ENCODE measurements at places on chromosomes 11 and 22.

DNA sequence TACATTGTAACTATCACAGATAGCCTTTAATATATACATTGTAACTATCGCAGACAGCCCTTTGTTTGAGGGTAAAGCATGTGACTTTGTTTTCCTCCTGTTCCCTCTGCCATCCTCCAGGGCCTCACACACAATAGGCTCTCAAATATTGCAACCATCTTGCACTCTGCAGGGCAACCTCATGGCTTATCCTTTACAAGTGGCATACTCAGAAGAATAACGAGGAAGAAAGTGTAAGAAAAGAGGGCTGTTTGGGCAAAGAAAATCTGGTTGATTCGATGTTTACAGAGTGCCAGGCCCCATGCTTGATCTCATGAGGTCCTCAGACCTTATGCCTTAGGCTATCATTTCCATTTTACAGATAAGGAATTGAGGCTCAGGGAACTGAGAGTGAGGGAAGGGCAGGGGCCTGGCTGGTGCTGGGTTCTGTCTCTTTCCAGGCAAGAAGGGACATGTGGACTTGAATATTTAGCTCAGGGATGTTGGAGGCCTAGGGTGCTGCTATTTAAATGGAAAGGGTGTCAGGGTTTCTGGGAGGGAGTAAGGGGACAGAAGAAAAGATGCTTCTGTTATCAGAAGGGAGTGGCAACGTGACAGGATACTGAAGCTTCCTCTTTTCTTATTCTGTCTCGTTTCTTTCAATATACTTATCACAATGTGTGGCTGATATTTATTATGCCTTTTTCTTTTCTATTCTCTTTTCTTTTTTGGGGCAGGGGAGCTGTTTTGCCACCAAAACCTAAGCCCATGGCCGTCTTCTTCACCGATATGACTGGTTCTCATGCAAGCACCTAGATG, 1.1 kb upstream of the SAMM50 start:
- no peak for DNase-seq

- no peak for DNase-seq
These were observed 1.6 kb downstream of the CD59 start for GRCh38 chr11:33734441-33735270.

GRCh38 chr11:94732617-94733281, 35.4 kb upstream of the AMOTL1 start:
- no peak for DNase-seq

DNA sequence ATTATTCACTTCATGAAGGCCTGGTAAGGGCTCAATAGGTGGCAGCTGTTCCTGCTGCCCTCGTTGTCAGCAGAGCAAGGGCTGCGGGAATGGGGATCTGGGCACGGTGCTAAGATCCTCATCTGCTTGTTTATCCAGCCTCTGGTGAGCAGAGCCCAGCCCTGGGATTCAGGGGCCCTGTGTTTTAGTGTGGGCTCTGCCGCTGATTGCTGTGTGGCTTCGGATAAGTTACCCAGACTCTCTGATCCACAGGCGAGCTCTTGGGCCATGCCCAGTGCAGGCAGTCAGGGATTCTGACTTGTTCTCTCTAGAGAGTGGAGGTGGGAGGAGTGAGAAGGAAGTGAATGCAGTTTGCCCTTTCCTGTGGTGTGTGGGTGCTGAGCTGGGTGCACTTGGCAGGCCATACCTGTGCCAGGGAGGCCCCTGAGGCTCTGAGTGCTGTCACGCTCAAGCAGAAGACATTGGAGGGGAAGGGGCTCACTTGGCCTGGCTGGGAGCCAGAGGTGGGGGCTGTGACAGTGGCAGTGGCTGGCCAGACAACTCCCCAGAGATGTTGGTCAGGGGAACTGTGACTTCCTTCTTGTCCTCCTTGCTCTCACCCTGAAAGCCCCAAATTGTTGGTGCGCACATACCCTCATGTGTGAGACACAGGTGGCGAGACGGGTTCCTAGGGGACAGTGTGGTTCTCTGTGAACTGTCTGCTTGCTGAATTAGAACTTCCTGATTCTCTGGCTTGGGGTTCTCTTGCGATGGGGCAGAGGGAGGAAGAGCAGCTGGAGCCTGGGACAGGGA, 43.7 kb downstream of the CD82 start:
- DNase-seq = peak; percentile 73

GRCh38 chr22:46387748-46388147, 52.2 kb downstream of the TRMU start:
- no peak for DNase-seq

DNA sequence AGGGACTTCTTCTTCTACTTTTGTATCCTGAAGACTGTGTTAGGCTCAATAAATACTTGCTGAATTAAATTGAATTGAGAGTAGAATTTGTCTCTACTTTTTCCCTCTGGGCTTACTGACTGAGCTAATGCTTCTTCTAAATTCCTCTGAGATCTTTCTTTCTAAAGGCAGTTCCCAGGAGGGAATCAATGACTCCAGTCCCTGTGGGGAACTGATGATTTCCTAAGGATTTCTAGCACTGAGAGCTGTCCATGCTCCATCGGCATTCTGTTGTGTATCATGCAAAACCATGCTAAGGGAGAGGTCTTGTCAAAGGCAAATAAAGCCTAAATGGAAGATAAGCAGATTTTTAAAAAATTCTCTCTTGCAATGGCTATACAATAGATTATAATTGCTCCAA, 148.8 kb upstream of the KIRREL3 start:
- DNase-seq = no peak

- no peak for DNase-seq
These were observed 504.2 kb upstream of the ARHGAP42 start for GRCh38 chr11:100182927-100183326.

DNA sequence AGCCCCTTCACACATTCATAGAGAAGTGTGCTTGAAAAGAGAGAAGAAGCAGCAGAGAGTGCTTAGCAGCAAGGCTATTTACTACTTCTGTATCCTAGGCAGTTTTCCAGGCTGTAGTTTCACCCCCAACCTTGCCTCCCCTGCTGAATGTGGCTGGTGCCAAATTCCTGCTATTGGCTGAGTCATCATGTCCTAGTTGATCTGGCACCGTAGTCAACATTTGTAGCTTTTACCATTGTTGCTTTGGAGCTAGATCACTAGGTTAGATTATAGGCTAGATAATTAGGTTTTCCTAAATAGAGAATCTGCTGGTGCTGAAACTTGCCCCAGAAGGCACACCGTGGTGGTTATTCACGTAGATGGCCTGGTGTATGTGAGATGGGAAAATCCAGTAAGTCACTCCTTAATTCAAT, 32.7 kb downstream of the ARHGAP42 start:
- DNase-seq = no peak

DNA sequence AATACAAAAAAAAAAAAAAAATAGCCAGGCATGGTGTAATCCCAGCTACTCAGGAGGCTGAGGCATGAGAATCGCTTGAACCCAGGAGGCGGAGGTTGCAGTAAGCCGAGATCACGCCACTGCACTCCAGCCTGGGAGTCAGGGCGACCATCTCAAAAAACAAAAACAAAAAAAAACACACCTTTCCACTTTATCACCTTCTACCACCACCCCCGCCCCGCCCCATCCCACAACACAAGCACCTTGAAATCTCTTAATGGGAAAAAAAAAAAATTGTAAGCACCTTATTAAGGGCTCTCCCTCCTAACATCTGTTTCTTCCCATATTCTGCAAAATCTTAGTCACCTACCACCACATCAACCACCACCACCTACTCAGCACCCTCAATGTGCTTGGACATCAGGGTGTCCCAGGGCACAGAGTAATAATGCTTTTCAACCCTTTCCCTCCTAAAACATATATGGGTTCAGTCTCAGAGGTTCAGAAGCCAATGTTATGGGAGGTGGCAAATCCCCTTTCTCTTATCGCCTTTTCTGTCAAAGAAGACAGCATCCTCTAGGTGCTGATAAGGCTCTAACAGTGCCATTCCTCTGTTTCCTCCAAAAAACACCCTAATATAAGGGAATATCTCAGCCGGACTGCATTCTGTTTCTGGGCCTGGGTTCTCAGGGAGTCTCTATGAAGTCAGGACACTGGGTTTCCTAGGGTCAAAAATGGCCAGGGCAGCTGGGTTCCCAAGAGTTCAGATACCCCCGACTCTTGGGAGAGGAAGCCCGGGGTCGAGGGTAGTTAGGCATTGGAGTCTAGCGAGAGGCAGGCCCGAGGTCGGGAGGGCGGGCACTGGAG, 718 bp downstream of the INTS5 start:
- no peak for DNase-seq

DNA sequence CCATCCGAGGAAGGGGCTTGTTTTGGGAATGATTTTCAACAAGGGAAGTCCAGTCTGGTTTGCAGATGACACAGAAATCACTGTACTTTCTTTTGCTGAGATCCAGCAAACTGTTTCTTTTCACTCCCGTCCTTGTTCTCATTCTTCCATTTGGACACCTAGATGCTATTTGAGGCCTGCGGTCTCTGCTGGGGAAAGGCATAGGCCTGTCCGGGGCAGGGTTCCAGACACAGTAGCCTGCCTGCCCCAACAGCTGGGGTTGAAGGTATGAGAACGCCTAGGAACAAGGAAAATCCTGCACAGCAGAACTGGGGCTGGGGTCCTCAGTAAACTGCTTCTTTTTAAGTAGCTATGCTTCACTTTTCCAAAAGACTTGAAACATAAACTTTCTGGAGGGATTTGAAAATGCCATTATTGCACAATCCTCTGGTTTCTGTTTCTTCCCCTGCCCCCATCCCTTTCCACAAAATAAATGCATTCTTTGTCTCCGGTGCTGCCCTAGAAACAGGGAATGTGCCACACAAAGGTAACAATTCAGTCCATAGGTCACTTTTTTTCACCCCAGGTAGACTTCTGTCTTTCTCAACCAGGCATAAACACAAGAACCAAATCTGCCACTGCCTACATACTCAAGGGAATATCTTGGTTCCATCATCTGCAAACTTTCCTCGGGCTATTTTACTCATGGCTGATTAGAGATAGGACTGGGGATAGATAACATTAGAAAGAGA, 174.8 kb upstream of the MTMR2 start:
- DNase-seq = no peak

DNA sequence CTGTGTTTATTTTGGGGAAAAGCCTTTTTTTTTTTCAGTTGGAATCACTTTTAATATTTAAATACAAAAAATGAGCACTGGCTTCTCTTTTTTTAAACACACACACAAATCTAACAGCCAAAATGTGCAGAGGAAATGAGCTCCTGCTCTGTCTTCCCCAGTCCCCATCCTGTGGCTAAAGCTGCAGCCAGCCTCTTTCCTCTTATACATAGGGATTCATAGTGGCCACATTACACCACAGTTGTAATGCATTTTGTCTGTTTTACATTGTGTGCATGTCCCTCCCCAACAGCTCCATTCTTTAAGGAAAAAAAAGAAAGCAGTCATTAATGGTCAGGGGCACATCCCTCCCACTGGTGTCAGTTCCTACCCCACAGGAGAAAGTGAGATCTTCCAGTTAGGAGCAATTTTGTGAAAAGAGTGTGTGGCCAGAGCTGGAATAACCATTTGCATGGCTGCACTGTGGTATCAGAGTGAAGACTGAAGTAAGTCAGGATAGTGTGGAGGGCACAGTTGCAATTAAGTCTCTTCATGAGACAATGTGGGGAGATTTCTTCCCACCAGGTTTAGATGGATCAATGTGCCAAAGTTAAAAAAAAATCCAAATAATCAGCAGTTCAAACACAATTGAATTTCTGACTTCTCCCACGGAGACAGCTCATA, 220.6 kb downstream of the TMEM135 start:
- DNase-seq = no peak

DNA sequence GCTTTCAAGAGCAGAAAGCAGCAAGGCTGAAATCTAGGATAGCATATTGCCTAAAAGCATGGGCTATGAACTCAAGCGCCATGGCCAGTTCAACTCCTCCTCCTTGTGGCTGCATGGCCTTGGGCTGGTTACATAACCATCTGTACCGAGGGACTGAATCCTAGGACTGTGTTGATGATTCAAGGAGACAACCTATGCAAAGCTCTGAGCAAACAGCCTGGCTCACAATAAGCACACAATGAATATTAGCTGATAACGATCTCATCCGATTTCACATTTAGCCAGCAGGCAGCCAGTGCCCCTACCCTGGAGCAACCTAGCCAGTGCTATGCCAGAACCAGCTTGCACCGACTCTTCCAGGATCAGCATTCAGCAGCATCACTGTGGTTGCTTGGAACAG, 698.4 kb downstream of the TBC1D22A start:
- no peak for DNase-seq

DNA sequence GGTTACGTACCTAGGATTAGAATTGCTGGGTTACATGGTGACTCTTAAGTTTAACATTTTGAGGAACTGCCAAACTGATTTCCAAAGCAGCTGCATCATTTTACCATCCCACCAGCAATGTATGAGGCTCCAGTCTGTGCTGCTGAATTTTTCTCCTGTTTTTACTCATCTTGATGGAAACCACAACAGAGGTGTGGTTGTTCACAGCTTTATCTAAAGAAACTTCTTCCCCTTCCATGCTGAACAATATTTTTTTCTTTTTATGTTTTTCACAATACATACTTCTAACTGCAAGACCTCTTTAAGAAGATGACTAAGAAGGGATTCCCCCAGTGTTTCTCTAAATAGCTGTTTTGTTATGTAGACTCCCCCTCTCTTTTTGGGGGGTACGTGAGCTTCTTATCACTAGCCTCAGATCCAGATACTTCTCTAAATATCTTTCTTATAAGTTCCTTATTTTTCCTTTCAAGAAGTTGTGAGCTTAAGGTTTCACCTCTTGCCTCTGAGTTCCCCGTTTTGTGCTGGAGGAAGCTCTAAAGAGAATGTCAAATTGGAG, 24.0 kb downstream of the TCP11L1 start:
- no peak for DNase-seq

DNA sequence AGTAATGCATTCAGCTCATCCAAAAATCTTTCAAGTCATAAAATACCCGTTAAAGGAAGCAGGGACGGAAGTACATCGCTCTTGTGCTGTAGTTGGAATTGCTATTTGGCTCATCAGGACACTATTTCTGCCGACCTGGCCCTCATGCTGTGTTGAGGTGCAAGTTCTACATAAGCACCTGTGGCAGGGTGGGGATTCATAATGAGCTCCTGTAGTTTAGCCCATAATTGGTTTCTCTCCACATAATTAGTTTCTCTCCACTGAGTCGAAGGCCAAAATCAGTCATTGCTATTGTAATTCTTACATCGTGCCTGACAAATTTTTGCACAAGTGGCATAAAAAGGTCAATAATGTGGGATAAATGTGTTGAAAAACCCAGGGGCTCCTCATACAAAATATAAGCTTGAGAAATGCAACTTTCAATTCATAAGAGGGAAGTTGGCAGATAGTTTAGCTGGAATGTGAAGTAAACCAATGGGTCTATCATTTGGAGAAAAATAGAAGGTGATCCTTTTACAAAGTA, 14.9 kb upstream of the ISX start:
- no peak for DNase-seq

GRCh38 chr11:121866754-121867153, 249.3 kb downstream of the BLID start:
- no peak for DNase-seq

- no peak for DNase-seq
These were observed 16.2 kb downstream of the SLC37A2 start for GRCh38 chr11:125079151-125079877.

Data from activated CD8-positive, alpha-beta memory T cell treated with anti-CD3 and anti-CD28 coated beads for 24 hours (primary cell).